ENCODE measurements at places on chromosomes 1 and 21.
A peak's percentile ranks its signal among the peaks of the same experiment; 100 is the strongest.

DNA sequence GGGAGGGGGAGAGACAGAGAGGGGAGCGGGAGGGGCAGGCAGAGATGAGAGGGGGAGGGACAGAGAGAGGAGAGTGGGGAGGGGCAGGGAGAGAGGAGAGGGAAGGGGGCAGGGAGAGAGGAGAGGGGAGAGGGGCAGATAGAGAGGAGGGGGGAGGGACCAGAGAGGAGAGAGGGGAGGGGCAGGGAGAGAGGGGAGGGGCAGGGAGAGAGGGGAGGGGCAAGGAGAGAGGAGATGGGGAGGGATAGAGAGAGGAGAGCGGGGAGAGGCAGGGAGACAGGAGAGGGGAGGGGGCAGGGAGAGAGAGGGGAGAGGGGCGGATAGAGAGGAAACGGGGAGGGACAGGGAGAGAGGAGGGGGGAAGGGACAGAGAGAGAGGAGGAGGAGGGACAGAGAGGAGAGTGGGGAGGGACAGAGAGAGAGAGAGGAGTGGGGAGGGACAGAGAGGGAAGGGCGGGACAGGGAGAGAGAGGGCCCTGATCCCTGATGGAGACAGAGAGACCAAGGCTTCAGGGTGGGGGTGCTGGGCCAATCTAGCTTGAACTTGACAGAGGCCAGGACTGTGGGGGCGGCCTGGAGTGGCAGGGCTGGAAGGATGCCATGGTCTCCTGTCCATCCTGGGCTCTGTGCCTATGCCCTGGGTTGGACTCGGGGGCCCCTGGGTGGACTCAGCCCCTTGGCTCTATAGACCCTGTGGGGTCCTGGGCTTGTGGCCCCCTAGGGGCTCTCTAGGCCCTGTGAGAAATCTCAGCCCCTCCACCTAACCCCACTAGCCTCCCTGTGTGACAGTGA lies 43.6 kb downstream of the DMRTB1 start:
- no peak for DNase-seq

DNA sequence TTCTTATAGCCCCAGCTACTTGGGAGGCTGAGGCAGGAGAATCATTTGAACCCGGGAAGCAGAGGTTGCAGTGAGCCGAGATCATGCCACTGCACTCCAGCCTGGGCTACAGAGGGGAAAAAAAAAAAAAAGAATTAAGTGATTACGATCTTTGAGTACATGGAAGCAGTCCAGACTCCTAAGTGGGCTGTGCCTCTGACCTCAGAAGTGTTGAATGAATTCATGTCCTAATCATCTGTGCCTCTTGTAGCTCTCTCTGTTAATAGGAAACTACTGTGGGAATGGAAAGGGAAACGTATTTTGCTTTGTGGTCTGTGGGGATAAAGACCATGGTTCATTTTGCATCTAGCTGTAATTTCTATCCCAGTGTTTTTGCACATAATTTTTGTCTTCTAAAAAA lies 8.4 kb upstream of the IVNS1ABP start:
- DNase-seq, result peak; percentile 15

DNA sequence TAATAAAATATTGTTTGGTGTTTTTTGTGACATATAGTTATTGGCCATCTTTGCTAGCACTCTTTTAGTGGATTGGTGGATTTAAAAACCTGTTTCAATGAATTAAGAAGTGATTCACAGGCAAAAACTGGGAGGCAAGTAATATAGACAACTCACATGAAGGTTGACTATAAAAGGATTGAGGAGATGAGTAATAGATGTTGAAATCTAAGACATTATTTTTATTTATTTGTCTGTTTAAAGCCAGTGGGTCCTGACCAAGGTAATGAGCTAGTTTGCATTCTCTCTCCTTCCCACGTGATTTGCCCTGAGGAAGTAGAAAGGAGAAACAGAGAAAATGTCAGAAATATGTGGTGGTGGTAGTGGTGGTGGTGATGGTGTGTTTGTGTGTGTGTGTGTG lies 351.5 kb upstream of the ZP4 start:
- no peak for DNase-seq

DNA sequence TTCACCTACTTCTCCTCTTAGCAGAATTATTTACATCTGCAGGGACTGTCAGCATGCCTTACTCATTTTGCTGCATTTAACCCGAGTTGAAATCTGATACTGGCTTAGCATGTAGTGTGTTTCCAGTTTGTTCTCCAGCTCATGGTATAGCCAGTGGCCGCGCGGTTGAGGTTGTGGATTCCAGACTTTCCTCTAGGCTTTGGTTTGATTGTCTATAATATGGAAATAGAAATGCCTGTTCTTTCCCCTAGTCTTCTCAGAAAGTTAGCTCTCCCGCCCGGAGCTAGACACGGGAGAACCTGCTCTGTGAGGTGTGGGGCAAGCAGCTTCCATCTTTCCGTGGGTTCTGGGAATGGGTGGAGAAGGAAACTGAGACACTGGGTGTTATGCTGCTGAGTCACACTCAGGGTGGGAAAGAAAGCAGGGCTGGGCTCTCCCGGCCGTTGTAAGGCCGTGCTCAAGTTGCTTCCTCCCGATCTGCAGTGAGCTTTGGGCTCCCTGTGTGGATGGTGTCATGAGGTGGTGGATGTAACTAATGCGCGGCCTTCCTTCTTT lies 206.8 kb upstream of the TMEM51 start:
- DNase-seq, result no peak

DNA sequence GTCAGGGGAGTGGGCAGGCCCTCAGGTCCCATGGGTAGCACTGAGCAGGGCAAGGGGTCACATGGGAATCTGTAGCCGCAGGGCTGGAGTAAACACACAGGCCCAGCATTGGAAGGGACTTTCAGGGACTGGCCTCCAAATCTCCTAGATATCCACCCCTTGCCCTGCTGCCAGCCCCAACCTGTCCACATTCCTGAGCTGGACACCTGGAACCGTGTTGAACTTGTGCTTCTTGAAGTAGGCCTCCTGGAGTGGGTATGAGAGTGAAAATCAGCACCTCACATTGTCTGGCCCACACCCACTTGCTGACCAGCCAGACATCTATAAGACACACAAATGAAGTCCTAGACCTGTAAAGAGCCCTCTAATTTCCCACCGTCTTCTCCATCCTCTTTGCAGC lies 7.7 kb downstream of the POMGNT1 start:
- no peak for DNase-seq

Measured in NCI-H1105 (cell line).